ENCODE measurements at places on chromosomes 4 and X. TPM values are rescaled to one million over a fixed set of nuclear protein-coding genes. Genes with fewer than 3 reads are reported as not detected.

DNA sequence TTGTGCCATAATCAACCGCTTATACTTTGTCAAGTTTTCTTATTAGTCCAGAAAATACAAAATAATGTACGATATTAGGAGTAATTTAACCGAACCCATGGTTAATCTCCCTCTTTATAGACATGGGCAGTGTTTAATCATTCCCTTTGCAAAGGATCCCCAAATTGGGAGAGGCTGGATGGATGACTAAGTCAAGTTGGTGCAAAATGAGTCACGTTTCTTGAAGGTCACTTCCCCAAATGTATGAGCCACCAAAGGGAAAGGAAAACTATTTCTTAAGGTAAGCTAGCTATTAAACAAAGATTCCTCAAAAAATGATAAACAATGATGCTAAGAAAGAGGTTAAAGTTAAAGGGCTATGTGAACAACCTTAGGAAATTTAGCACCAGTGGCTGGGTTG is 17.5 kb downstream of the MAML3 start:
- no peak for DNase-seq
- H3K4me3 ChIP-seq = no peak overlapping the region
- H3K27ac ChIP-seq = no peak overlapping the region
- H3K27me3 ChIP-seq = no peaks in the 10 kb centered on the region
- H3K36me3 ChIP-seq = no peaks in the 10 kb centered on the region

DNA sequence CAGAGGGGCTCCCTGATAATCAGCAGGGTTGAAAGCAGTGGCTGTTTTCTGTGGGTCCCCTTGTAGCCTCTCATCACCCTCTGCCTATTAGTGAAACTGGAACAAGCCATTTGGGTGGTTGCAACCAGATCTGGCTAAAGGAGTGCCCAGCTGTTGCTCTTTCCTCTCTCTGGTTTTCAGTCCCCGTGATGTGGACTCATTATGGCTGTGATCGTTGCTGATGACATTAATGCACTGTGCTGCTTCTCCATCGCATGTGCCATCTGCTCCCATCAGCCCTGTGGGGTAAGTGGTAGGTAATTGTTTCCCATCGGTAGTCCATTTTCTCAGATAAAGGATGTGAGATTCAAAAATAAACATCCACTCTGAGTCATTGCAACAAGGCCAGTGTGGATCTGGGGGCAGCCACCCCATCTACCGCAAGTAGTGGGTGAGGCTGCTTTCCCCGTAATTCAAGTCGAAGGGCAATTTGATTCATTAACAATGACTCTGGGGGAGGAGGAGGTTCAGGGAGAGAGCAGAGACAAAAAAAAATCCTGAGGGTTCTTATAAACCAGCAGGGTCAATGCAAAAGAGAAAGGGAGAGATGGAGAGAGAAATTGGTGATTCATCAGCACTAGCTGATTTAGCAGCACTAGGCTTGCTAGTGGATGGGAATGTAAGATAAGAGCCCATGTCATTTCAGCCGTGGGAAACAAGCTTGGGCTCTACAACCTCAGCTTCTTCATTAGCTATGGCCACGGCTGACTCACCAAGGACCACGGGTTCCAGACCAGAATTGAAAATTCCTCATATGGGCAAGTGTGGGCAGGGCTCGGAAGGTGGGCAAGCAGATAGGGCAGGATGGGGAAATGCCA is 357.8 kb downstream of the MID1IP1 start:
- H3K4me3 ChIP-seq = no peak overlapping the region
- no peak for DNase-seq
- no peaks in the 10 kb centered on the region for H3K36me3 ChIP-seq
- H3K27ac ChIP-seq = peak overlapping the region; percentile 34
- H3K27me3 ChIP-seq = peaks cover 13% of the 10 kb centered on the region
- peaks cover 5% of the 10 kb centered on the region for H3K4me1 ChIP-seq

The ESX1 gene
- not detected for total RNA-seq

DNA sequence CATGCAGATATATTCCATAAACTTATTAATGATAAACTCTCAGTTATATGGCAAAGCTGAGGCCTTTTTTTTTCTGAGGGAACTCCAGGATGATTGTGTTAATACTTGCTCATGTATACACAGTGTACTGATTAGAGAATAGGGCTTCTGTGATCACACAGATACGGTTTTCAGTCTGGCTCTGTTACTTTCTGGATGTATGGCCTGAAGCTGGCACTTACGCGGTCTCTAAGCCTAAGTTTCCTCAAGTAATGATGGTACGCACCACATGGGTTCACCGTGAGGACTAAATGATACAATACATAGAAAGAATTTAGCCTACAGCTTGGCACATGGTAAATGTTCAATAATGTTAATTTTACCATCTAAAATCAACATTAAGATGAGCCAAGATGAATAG is 73.8 kb downstream of the SEC24D start:
- no peak overlapping the region for H3K4me3 ChIP-seq
- DNase-seq = no peak
- H3K4me1 ChIP-seq = peaks cover 92% of the 10 kb centered on the region
- peak overlapping the region; percentile 75 for H3K27ac ChIP-seq
- H3K36me3 ChIP-seq = peaks cover 40% of the 10 kb centered on the region

GRCh38 chr4:3121596-3121995 is 47.1 kb downstream of the HTT start:
- no peaks in the 10 kb centered on the region for H3K27me3 ChIP-seq
- H3K4me1 ChIP-seq = peaks cover 29% of the 10 kb centered on the region
- H3K4me3 ChIP-seq = no peak overlapping the region
- H3K36me3 ChIP-seq = peaks cover 6% of the 10 kb centered on the region
- DNase-seq = no peak
- H3K27ac ChIP-seq = peak overlapping the region; percentile 96

The NUDT9 gene
- total RNA-seq = 20.5 TPM

The SOX3 gene
- not detected for total RNA-seq
